Progenitor cell of endocrine pancreas (in vitro differentiated cells): ENCODE measurements at places on chromosomes 16 and 17. TPM values are rescaled to one million over a fixed set of nuclear protein-coding genes. Genes with fewer than 3 reads are reported as not detected.

The PLA2G10 gene
- total RNA-seq, result 1.4 and 2.2 TPM in 2 replicates

The CANT1 gene
- 59.0 and 66.3 TPM in 2 replicates for total RNA-seq

The TNFRSF13B gene
- total RNA-seq, result not detected in 2 replicates

The SLC52A1 gene
- not detected in 2 replicates for total RNA-seq

- H3K27me3 ChIP-seq, result no peaks in the 10 kb centered on the region
- H3K36me3 ChIP-seq, result peaks cover 2% of the 10 kb centered on the region
- H3K27ac ChIP-seq, result peak overlapping the region; percentile 94
- H3K4me3 ChIP-seq, result no peak overlapping the region
- H3K4me1 ChIP-seq, result peaks cover 12% of the 10 kb centered on the region
- no peak for DNase-seq
These were observed 47.5 kb downstream of the BAIAP2 start for GRCh38 chr17:81082177-81083073.

- H3K27ac ChIP-seq, result no peak overlapping the region
- peaks cover 10% of the 10 kb centered on the region for H3K4me1 ChIP-seq
- DNase-seq, result no peak
- peaks cover 91% of the 10 kb centered on the region for H3K27me3 ChIP-seq
- H3K4me3 ChIP-seq, result no peak overlapping the region
These were observed 31.5 kb downstream of the WSCD1 start for GRCh38 chr17:6101706-6102105.

DNA sequence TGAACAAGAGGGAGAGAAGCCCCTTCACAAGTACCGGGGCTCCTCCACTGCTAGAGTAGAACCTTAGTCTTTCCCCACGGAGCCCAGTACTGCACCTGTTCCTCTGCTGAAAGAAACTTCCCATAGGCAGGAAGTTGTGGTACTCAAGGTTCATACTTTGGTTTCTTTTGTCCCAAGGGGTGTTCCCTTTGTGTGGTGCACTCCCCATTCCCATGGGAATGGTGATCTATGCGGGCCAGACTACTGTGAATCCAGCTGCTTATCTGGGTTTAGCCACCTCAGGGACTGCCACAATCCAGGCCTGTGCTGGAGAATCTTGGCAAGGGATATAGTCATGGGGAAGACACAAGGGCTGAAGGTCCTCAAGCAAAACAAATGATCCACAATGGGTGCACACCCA, 110.6 kb downstream of the PHKB start:
- no peak for DNase-seq
- H3K27ac ChIP-seq, result no peak overlapping the region
- no peak overlapping the region for H3K4me3 ChIP-seq
- peaks cover 12% of the 10 kb centered on the region for H3K36me3 ChIP-seq
- H3K4me1 ChIP-seq, result no peaks in the 10 kb centered on the region

DNA sequence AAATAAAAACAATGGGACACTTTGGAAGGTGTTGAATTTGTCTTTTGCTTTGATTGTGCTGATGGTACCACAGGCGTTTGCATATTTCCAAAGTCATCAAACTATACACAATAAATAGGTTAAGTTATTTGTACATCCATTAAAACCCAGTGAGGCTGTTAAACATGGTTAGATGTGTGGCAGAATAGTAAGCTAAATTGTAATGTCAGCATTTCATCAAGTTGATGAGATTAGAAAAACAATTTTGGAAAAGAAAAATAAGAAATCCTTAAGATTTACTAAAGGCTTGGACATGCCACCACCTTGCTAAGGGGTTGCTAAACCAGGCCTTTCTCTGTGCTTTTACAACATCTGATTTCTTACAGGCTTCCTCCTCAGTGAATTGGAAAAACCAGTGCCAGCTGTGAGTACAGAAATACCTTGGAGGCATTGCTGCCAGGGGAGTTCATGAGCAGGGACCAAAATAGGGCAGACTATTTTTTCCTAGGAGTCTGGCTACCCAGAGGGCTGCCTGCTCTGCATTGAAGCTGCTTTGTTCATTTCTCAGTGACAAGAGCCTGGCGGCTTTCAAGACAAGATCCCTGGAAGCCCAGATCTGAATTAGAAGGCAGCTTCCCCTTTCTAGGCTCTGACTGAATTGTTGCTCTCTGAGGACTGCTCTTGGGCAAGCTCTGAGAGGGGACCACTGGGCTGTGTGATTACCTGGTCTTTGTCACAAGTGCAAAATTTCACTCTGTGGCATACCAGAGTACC, 43.4 kb upstream of the CA10 start:
- H3K4me1 ChIP-seq, result peaks cover 3% of the 10 kb centered on the region
- H3K4me3 ChIP-seq, result no peak overlapping the region
- no peak overlapping the region for H3K27ac ChIP-seq
- no peaks in the 10 kb centered on the region for H3K36me3 ChIP-seq

DNA sequence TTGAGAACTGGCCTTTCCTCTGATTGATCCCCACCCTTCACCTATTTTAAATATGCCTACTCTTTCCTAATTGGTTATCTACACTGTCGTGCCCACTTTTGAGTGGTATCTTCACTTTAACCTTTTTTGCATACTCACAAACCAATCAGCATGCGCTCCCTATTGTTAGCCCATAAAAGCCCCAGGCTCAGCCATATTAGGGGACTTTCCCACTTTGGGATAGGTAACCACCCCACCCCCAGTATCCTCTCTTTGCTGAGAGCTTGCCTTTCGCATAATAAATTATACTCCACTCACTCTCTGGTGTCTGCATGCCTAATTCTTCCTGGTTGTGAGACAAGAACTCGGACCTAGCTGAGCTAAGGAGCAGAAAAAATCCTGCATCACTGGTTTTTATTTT, 59.5 kb upstream of the NOL11 start:
- H3K4me1 ChIP-seq, result no peaks in the 10 kb centered on the region
- no peak for DNase-seq
- no peaks in the 10 kb centered on the region for H3K27me3 ChIP-seq
- no peak overlapping the region for H3K27ac ChIP-seq
- peaks cover 18% of the 10 kb centered on the region for H3K36me3 ChIP-seq

- no peak overlapping the region for H3K4me3 ChIP-seq
- H3K4me1 ChIP-seq, result no peaks in the 10 kb centered on the region
- H3K27ac ChIP-seq, result no peak overlapping the region
- no peak for DNase-seq
- H3K36me3 ChIP-seq, result no peaks in the 10 kb centered on the region
These were observed 234.4 kb upstream of the KIF2B start for GRCh38 chr17:53588317-53588716.
